Osteocyte (in vitro differentiated cells): ENCODE measurements at places on chromosomes 5 and 9. TPM values are rescaled to one million over a fixed set of nuclear protein-coding genes. Genes with fewer than 3 reads are reported as not detected.

Gene TRIM36
- 11.1 and 13.3 TPM in 2 replicates for total RNA-seq

Gene ACTBL2
- not detected in 2 replicates for total RNA-seq

Gene ZFP2
- total RNA-seq = 1.2 and 1.7 TPM in 2 replicates

Gene OR1Q1
- not detected in 2 replicates for total RNA-seq

Gene ELOVL7
- 0.46 and 0.47 TPM in 2 replicates for total RNA-seq

Gene PCDHA11
- total RNA-seq = 7.2 and 8.2 TPM in 2 replicates

Gene SLC6A18
- total RNA-seq = not detected in 2 replicates

Gene SAXO1
- not detected in 2 replicates for total RNA-seq

Gene DOCK2
- total RNA-seq = 11.6 and 12.4 TPM in 2 replicates

Gene TMEM252
- not detected in 2 replicates for total RNA-seq

Gene ENTREP1
- total RNA-seq = 0.24 and 0.26 TPM in 2 replicates

Gene NDFIP1
- 62.7 and 70.0 TPM in 2 replicates for total RNA-seq

Gene LRRC19
- not detected in 2 replicates for total RNA-seq

Gene THBS4
- total RNA-seq = 1.4 and 1.5 TPM in 2 replicates

Gene SMIM33
- not detected in 2 replicates for total RNA-seq

Gene BSPRY
- not detected in 2 replicates for total RNA-seq

Gene HRH2
- total RNA-seq = not detected in 2 replicates

Gene CNTFR
- total RNA-seq = 0.18 TPM in 1 of 2 replicates, not detected in the other

Gene CKS2
- 23.7 and 29.2 TPM in 2 replicates for total RNA-seq

Gene DELE1
- total RNA-seq = 60.2 and 64.1 TPM in 2 replicates

Gene FAT2
- 30.1 and 38.4 TPM in 2 replicates for total RNA-seq

Gene IRX1
- 11.8 and 12.0 TPM in 2 replicates for total RNA-seq

Gene OR13C8
- total RNA-seq = not detected in 2 replicates

Gene MYOZ3
- total RNA-seq = 0.27 and 1.5 TPM in 2 replicates

Gene DNM1
- 40.2 and 45.4 TPM in 2 replicates for total RNA-seq

Gene PAEP
- total RNA-seq = not detected in 2 replicates

Gene PROP1
- total RNA-seq = not detected in 2 replicates

Gene PCDHB4
- total RNA-seq = 2.9 and 4.1 TPM in 2 replicates

Gene AGXT2
- not detected in 2 replicates for total RNA-seq

Gene HMMR
- 4.5 and 5.5 TPM in 2 replicates for total RNA-seq

Gene CCNJL
- total RNA-seq = 8.2 and 8.4 TPM in 2 replicates

Gene LCN9
- total RNA-seq = not detected in 2 replicates

Gene HAPLN1
- 114 and 124 TPM in 2 replicates for total RNA-seq

Gene NACC2
- total RNA-seq = 40.1 and 41.4 TPM in 2 replicates

Gene EPB41L4B
- total RNA-seq = 17.3 and 19.3 TPM in 2 replicates

Gene TSC1
- total RNA-seq = 50.8 and 59.1 TPM in 2 replicates

Gene RXFP3
- total RNA-seq = not detected in 2 replicates

Gene CDC25C
- total RNA-seq = 1.9 and 2.2 TPM in 2 replicates

Gene ECSCR
- 0.47 TPM in 1 of 2 replicates, not detected in the other for total RNA-seq

Gene FOXD4L6
- total RNA-seq = not detected in 2 replicates

Gene TOR4A
- 1.2 and 1.9 TPM in 2 replicates for total RNA-seq

Gene CXXC5
- total RNA-seq = 239 and 259 TPM in 2 replicates

Gene ZNF300
- 7.7 and 8.7 TPM in 2 replicates for total RNA-seq

Gene WDR38
- not detected in 2 replicates for total RNA-seq

Gene DBH
- total RNA-seq = not detected in 2 replicates

Gene TNC
- 75.1 and 81.8 TPM in 2 replicates for total RNA-seq

Gene ARAP3
- 1.3 and 2.0 TPM in 2 replicates for total RNA-seq

Gene IRX2
- total RNA-seq = 17.1 and 17.5 TPM in 2 replicates

Gene SPATA31E1
- not detected in 2 replicates for total RNA-seq

Gene GRXCR2
- not detected in 2 replicates for total RNA-seq

Gene NPM1
- 1,157 and 1,175 TPM in 2 replicates for total RNA-seq
